Camera-type eye (tissue), 1 donor: ENCODE measurements at places on chromosomes 12 and 14. TPM values are rescaled to one million over a fixed set of nuclear protein-coding genes. Genes with fewer than 3 reads are reported as not detected.

The SLC6A12 gene
- total RNA-seq, result 4.0 TPM

The RND1 gene
- 2.3 TPM for total RNA-seq

The NR4A1 gene
- 58.5 TPM for total RNA-seq

The MYF5 gene
- 4.5 TPM for total RNA-seq

The KRT74 gene
- total RNA-seq, result not detected

The RIC8B gene
- 32.9 TPM for total RNA-seq

The FAM186B gene
- 0.44 TPM for total RNA-seq

The PMCH gene
- total RNA-seq, result not detected

The CACNA2D4 gene
- total RNA-seq, result 49.8 TPM

The TOMM20L gene
- not detected for total RNA-seq

The TAS2R50 gene
- total RNA-seq, result 17.0 TPM

The PLXNC1 gene
- total RNA-seq, result 73.7 TPM

The TAS2R9 gene
- total RNA-seq, result not detected

The DBX2 gene
- total RNA-seq, result 0.22 TPM

The DHH gene
- total RNA-seq, result 1.4 TPM

The SMAGP gene
- total RNA-seq, result 6.8 TPM

The SERPINA1 gene
- total RNA-seq, result 6.8 TPM

The LBHD2 gene
- not detected for total RNA-seq

The CCDC38 gene
- 0.27 TPM for total RNA-seq

The IGF1 gene
- total RNA-seq, result 36.1 TPM

The TAS2R31 gene
- total RNA-seq, result 30.5 TPM
